ENCODE measurements at places on chromosomes 16 and 17.
A peak's percentile ranks its signal among the peaks of the same experiment; 100 is the strongest.

DNA sequence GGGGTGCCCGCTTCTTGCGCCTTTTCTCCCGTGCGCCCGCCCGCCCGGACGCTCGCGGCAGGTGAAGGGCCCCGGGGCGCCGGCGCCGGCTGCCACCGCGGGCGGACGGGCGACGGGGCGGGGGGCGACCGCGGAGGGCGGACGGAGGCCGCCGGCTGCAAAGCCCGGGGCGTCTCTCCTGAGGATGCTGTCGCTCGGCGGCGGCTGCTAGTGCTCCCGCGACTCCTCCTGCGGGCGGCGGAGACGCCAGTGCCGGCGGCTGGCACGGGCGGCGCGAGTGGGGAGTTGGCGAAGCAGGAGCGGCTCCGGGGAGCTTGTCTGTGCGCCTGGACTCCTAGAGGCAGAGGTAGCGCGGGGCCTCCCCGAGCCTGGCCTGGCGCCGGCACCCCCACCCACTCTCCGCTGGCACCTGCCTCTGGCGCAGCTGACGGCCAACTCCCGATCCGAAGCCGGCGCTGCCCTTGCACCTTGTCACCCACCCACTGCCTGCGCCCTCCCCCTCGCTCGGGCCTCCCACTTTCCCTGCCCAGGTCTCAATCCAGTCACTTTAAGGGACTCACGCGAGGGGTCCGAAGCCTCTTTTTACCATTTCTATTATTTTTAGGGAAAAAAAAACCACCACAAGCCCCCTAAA lies at the start of gene FAM20A:
Gene FAM20A, minus strand, starts transcription at position 437 of the 634 bp plus-strand sequence. CDS start 701 bp downstream, outside the sequence.
- no peak for DNase-seq

DNA sequence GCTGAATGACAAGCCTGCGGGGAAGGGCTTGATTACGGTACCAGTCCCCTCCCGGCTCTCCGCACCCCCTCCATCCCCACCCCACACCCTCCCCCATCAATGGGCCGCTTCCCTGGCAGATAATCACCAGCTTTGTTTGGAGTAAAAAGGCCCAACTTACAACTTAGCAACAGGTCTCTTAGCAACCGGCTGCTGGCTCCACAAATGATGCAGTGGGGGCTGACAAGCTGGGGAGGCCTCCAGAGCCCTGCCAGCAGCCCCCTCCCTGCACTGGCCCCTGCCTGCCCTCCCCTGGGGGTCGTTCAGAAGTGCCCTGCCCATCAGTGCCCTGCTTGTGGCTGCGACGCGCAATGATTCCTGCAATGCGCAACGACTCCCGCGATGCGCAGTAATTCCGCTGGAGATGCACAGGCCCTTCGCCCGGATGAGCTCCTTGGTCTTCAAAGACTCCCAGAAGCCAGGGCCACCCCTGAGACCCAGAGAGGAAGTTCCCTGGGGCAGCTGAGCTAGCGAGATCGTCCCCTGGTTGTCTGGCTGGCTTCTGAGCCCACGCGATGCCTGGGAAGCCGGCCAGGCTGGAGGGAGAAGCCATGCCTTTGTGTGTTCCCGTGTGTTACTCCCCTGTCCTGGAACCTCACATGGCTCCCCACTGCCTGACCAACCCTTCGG lies 23.3 kb downstream of the CPNE2 start:
- DNase-seq = peak; percentile 18

DNA sequence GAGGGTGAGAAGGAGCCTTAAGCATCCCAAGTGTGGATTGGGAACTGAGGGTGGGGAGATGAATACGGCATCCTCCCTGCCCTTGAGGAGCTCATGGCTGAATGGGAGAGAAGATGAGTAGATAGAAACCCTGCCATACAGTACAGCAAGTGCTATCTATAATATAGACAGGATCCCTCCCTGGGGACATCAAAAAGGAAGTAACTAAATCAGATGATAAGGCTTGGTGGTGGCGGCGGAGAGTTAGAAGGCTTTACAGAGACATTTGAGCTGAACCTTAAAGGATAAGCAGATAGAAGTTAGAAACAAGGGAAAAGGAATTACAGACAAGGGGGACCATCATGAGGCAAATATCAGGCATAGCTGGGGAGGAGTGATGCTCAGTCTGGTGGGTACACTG lies 67.5 kb upstream of the TMEM132E start:
- no peak for DNase-seq

DNA sequence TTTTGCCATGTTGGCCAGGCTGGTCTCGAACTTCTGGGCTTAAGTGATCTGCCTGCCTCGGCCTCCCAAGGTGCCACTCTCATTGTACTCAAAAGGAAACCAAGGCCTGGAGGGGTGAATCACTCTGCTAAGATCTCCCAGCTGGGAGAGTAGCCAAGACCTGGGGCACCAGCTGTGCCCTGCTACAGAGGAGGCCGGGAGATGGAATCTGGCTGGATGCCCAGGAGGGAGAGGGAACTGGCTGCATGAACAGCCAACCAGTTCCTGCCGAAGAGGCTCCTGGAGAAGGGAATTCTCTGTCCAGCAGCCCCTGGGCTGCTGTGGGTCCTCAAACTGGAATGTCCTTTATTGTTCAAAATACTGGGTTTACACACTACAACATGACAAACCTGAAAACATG lies 238.7 kb upstream of the CIBAR2 start:
- DNase-seq = peak; percentile 88

- no peak for DNase-seq
These were observed 13.6 kb upstream of the DNASE1 start for GRCh38 chr16:3640632-3641501.

- no peak for DNase-seq
These were observed 6.4 kb upstream of the CD300LD start for GRCh38 chr17:74598346-74599022.

- DNase-seq = no peak
These were observed 32.2 kb upstream of the CHMP6 start for GRCh38 chr17:80959330-80960036.

DNA sequence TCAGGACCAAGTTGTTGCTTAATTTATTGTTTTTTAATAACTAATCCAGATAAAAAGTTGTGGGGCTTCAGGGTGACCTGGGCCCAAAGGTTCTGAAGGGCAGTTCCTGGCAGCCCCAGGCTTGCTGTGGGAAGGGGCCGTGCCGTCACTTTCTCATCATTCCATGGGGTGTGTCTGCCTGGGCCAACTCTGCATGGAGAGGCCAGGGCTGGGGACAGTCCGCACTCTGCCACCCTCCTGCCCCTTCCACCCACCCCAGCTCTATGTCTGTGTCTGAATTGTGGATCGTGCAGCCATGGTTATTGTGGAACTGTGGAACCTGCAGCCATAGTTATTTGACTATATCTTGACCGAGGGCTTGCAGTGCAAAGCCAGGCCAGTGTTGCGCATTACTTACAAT lies 4.0 kb downstream of the LIMD2 start:
- no peak for DNase-seq

DNA sequence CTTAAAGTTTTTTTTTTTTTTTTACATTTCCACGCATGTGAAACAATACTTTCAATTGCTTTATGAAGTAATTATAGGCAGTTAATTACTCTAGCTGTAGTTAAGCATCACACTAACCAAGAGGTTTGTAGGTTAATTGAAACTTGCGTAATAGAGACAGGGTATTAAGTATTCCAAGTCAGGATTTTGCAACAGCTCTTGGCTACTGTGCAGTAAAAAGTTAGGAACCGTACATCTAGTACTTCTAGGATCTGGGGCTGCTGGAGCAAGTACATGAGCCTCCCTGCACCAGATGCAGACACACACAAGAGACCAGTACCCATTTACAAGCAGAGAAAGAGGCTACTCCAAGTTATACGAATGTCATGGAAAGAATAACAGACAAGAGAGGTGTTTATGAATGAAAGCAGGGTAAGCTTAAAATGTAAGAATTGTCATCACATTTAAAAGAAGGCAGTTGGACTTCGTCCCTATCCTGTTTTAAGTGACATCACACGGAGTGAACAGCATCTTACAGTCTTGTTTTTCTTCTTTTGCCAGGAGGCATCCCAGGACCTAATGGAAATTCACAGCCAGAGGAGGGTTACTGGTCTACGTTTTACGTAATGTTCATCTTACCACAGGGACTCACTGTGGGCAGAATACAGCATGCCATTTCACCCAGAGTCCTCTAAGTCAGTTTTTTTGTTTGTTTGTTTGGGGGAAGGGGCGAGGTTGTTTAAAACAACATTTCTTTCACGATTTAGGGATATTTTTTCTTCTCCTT lies 379.6 kb upstream of the PSMD7 start:
- no peak for DNase-seq

GRCh38 chr17:73496232-73496631 lies 148.0 kb downstream of the SDK2 start:
- no peak for DNase-seq

- no peak for DNase-seq
These were observed 346.6 kb upstream of the SALL1 start for GRCh38 chr16:51497541-51498211.

- DNase-seq = no peak
These were observed 148.8 kb downstream of the ENGASE start for GRCh38 chr17:79223471-79223870.

GRCh38 chr17:67004181-67004580 lies 39.7 kb downstream of the CACNG4 start:
- DNase-seq = no peak

GRCh38 chr16:27534256-27534655 lies 15.5 kb downstream of the GTF3C1 start:
- no peak for DNase-seq

DNA sequence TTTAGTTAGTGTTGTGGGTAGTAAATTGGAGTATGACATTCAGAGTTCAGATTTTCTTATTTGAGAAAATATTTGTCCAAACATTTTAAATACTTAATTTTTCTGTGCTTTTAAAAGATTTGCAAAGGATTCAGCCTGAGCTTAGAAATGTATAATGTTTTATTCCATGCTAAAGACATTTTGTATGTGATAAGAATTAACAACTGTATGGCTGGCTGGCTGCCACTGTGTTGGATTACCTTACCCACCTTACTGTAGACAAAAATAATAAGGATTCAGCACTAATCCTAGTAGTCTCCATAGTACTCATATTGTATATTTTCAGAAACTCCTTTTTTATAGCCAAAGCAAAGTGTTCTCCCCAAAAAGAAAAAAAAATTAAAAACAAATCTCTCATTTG lies 74.8 kb downstream of the TANC2 start:
- DNase-seq = no peak

GRCh38 chr16:8676737-8677375 lies 2.4 kb downstream of the ABAT start:
- DNase-seq = no peak

- no peak for DNase-seq
These were observed at the start of gene ATP2A3 for GRCh38 chr17:3964203-3965117. ATP2A3 (minus strand) TSS chr17:3964437; CDS start chr17:3964291, 146 bp downstream.

DNA sequence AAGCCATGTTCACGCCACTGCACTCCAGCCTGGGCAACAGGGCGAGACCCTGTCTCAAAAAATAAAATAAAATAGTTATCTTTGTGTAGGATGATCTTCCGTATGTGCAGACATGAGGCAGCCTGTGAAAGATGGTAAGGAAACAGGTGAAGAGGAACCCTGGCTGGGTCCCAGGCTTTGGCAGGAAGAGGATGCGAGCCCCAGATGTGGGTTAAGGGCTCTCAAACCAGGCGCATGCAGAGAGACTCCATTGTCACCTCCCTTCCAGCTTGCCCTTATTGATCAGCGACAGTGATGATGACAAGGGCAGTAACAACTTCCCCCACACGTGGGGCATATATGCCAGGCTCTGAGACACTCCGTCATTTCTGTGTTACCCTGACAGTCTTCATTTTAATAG lies 106.8 kb downstream of the GNAO1 start:
- DNase-seq = no peak

DNA sequence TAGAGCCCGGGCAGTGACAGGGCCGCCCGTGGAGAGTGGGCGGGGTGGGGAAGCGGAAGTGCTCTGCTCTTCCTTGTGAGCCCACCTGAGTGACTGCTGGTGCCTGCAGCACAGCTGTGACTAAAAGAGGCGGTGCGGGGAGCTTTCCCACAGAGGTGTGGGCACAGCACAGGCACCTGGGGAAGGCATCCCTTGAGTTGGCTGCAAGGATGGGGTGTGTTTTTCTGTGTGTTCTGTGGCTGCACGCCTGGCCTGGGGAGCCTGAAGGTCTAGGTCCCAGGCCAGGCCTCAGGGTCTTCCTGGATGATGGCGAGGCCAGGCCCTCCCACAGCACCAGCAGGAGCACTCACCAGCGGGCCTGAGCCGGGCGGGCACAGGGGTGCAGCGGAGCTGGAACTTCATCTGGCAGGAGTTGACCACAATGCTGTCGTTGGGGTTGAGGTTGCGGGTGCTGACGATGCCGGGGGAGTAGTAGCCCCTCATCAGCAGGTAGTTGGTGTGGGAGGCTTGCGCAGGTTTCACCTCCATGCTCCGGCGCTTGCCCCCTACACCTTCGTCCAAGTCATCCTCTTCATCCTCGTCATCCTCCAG lies 67.1 kb downstream of the IL21R start:
- no peak for DNase-seq

DNA sequence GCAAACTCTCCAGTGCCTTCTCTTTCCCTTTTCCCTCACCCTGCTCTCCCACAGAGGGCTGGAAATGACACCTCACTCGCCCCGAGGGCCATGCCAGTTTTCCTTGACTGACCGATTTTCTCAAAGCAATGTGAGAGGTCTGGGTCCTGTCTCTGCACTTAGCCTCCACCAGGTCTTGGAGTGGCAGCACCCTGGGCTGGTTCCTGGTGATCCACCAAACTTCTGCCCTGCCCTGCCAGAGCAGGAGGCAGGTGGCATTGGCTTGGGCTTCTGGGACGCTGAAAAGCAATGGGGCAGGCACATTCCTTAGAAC lies 97.5 kb downstream of the RAB11FIP4 start:
- DNase-seq = no peak

- DNase-seq = no peak
These were observed 7.3 kb downstream of the TCF25 start for GRCh38 chr16:89880477-89881367.

- peak; percentile 43 for DNase-seq
These were observed 17.7 kb downstream of the SLC38A10 start for GRCh38 chr17:81277421-81277820.

DNA sequence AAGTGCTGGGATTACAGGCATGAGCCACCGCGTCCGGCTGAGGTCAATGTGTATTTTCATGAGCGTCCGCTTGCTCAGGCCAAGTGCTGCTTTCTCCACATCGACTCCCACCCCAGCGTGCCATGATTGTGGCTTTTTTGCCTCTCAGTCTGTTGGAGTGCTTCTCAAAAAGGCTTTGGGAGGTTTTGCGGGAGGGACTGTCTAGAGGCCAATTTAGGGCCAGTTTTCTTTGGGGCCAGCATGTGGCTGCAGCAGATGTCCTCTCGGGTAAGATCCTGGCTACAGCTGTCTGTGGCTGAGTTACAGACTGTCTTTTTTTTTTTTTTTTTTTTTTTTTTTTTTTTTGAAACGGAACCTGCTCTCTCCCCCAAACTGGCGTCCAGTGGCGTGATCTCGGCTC lies 6.5 kb downstream of the C16orf90 start:
- DNase-seq = no peak

All from cerebellar cortex (tissue), 1 donor.